Activated naive CD4-positive, alpha-beta T cell treated with Interleukin-2 at 50 U/mL for 16 hours (primary cell): ENCODE measurements at places on chromosomes 6 and 20.

DNA sequence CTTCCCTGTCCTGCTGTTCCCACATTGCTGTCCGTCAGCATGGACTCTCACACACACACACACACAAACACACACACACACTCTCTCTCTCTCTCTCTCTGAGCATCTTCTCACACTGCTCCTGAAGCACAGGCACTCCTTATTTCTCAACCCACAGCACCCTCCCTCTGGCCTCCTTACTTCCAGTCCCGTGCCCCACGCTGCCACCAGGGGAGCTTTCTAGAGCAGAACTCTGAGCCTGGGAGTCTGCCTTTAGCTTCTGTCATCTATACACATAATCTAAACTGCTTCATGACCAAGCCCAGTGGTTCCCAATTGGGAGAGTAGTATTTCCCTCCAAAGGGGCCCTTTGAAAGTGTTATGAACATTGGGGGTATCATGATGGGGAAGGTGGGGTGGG, 29.1 kb downstream of the HECA start:
- DNase-seq = peak; percentile 49

- DNase-seq = peak; percentile 72
These were observed 8.9 kb downstream of the BPIFB1 start for GRCh38 chr20:33291830-33292355.

DNA sequence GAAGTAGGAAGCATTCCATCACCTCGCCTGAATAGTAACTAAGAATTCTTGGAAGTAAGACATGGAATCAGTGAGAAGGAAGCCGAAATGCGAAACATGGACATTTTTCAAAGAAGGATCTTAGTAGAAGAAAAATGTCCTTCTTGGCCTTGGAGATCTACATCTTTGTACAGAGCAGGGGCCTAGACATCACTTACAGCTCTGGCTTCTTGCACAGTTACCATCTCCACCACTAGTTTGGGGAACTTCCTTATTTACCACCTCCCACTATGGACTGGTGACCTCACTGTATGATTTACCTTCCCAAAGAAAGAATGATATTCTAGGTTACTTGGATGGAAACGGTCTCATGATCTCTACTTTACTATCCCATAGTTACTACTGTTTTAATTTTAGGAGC, 15.7 kb downstream of the CASS4 start:
- DNase-seq = no peak

DNA sequence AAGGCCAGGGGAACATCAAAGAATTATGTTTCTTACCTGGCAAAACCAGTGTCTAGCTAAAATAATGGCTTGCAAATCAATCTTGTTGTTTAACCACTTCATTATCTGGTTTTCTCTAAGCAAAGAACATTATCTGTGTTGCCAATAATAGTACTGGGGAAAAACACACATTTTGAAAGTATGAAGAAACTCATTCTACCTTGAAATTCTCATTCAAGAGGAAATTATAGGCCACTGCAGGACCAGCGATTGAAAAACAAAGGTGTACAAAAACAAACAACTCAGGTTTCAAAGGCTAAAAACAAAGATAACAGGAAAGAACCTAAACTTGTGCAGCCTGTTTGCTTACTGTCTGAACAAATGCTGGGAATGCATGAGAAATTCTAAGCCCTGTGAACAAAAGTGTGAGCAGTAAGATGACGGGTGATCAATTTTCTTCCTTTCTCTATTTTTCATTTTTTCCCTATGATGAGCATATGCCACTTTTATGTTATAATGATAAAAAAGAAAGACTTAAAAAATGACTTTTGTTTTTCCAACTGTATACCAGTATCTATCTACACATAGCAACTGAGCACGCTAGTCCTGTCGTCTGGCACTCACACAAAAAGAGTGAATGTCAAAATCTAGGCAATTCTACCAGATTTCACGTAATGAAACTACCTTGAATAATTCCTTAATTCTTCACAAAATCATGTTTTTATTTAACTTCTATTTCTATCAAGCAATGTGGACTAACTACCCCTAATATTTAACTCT, 117.9 kb downstream of the SGK1 start:
- DNase-seq = no peak

DNA sequence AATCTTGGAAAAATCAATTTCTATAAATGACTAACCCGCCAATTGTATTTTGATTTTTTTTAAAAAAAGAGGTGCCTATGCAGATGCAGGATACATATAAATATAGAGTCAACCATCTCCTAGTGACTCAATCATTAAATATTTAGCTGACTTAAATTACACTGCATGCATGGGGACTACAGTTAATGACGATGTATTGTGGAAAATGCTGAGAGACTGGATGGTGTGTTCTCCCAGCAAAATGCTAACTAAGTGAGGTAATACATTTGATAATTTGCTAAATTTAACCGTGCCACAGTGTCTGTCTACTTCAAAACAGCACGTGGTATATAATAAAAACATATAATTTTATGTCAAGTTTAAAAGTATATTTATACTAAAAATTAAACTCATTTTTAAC, 341.6 kb downstream of the PRKN start:
- no peak for DNase-seq

GRCh38 chr6:47076422-47077344, 34.6 kb upstream of the ADGRF1 start:
- no peak for DNase-seq

- DNase-seq = no peak
These were observed 93.7 kb downstream of the TULP4 start for GRCh38 chr6:158405933-158406332.

DNA sequence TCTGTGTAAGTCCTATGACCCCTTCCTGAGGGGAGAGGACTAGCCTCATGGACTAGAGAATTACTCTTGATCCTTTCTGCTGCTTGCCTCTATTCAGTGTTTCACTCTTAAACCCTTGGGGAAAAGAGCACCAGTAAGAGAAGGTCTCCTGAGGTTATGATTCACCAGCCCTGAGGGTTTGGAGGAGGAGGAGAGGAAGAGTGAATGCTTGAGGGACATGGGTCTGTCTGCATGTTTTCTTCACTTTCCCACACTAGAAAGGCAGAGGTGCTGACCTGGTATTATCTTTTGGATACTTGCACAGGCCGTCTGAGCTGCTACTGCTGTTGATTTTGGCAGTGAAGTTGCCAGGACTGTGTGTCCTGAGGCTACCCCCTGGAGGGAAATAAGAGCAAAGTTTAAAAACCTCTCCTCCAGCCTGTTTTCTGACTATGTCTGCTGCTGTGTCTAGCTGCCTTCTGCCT, 78.3 kb downstream of the CD109 start:
- no peak for DNase-seq

DNA sequence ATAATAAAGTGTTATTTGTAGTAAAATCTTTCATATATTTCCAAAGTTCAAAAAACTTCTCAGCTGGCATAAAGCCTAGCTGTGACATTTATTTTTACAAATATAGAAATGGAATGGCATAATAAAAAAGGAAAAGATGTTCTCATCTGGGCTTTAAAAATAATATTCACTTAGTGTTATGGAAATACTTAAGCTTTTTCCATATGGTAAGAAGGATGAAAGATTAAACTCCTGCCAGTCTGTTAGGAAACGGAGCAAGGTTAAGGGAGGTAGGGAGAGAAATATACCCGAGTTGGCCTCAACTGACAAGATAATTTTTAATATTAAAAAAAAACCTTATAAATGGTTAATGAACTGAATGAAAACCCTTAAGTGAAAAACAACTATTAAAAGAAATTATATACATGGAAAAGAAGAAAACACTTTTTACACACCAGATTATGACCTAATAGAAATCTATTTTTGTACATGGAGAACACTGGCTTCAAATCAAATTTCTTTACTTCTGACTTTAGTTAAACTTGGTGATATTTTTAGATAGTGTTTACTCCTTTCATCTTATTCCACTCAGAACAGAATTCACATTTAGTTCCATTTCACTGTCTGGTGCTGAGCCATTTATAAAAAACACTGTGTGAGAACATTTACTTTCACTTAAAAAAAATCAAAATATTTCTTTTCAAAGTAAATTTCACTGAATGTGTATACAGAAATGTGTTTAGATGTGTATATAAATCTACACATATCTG, 137.0 kb downstream of the DST start:
- no peak for DNase-seq

GRCh38 chr6:17865798-17866725, 121.4 kb downstream of the KIF13A start:
- no peak for DNase-seq

DNA sequence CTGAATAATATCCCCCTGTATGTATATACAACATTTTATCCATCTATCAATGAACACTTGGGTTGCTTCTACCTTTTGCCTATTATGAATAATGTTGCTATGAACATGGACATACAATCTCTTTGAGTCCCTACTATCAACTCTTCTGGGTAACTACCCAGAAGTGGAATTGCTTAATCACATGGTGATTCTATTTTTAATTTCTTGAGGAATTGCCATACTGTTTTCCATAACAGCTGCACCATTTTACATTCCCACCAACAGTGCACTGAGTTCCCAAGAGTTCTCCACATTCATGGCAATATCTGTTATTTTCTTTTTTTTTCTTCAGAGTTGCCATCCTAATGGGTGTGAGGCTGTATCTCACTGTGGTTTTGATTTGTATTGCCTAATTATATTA, 88.3 kb downstream of the ZHX3 start:
- no peak for DNase-seq

- DNase-seq = no peak
These were observed at the start of gene SLC22A2 for GRCh38 chr6:160258346-160259142. SLC22A2 (minus strand) TSS chr6:160258821; CDS start chr6:160258757, 64 bp downstream.

DNA sequence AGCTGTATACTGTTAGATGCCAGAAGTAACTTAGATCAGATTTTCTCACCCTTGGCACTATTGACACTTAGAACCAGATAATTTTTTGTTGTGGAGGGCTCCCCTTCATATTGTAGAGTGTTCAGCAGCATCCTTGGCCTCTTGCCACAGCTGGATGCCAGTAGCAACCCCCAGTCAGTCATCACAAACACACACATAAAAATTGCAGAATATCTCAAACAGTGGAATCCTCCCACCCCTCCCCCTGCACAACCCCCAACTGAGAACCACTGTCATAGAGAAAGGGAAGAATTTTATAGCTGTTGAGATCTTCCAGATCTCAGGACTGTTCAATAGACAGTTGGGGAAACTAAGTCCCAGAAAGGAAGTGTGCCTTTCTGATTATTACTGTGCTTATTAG, 81.2 kb upstream of the VSTM2L start:
- DNase-seq = no peak

DNA sequence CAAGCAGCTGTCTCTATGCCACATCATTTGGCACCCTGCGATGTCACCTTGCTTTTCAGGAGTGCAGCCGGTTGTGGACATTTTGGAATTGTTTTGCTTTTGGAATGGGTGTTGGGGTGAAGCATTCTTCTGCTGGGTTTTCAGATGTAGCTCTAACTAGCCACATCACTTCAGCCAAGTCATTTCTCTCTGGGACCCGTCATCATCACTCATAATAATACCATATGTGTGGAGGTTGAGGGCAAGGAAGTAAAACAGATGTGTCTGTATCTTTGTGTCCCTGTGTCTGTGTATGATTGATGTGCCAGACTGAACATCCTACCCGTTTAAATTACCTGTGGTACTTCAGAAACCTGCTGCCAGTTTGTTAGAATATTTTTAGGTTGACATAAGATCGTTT, 49.5 kb upstream of the TULP4 start:
- DNase-seq = no peak

GRCh38 chr6:163170294-163170883, 244.1 kb upstream of the QKI start:
- DNase-seq = peak; percentile 4

- no peak for DNase-seq
These were observed 244.4 kb downstream of the FOXA2 start for GRCh38 chr20:22339946-22340345.

GRCh38 chr20:50388733-50389437, 121.3 kb upstream of the PTPN1 start:
- DNase-seq = no peak

DNA sequence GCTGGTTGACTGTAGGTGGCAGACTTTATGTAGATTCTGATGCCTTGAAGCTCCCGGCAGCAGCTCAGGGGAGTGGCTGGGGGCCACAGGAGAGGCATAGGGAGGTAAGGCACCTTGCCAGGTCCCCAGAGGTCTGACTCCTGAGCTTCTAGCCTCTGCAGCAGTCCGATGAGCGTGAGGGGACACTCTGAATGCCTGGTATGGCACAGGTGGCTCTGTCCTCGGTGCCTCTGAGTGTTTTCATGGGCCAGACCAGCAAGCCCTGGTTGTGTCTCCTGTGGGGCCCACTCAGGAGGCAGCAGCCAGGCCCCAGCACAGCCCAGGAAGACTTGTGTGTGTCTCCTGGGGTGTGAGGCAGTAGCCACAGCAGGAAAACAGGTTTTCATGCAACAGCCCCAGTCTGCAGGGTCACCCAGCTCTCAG, 39.7 kb upstream of the IRF4 start:
- no peak for DNase-seq

GRCh38 chr6:76533661-76534060, 461.2 kb upstream of the IMPG1 start:
- DNase-seq = no peak

DNA sequence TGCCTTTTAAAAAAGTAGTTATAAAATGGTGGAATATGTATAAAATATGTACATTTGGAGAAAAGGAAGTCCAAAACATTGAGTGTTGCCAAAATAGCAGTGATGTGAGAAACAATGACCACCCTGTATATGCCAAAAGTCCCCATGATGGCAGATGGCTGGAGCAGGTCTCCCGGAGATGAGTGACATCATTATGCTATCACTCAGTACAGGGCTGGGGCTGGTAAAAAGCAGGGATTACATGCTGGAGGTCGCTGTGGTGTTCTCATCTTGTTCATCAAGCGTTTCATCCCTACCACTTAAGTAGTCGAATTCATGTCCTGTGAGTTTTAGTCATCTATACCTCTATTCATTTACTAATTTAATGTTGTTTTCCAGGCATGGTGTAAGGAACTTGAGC, 315.3 kb upstream of the SLC35B3 start:
- no peak for DNase-seq

GRCh38 chr6:46137387-46137786, 7.6 kb downstream of the ENPP4 start:
- DNase-seq = no peak

GRCh38 chr6:152575161-152575560, 62.0 kb downstream of the SYNE1 start:
- DNase-seq = no peak

GRCh38 chr20:21681234-21681921, 24.1 kb upstream of the PAX1 start:
- DNase-seq = no peak

DNA sequence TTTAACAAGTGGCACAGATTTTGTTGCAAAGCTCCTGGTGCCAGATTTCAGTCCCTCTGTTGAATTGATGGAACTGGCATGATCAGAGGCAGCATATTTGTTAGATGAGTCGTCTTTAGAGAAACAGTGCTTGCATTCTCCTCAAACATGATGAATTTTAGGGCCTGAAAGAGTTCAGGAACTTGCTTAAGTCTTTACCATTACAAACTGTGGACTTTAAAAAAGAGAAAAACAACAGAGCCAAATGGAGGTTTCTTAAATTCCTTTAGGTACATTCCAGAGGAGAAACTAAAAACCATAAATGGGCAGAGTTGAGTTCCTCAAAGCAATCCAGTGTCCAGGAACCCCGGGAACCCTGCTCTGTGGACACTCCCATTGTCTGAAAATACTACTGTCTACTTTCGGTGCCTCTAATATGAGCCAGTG, 2.5 kb downstream of the GTF2H5 start:
- DNase-seq = no peak
